Left cardiac atrium (tissue), 4 donors: ENCODE measurements at places on chromosomes 6 and 20. TPM values are rescaled to one million over a fixed set of nuclear protein-coding genes. Genes with fewer than 3 reads are reported as not detected.
A peak's percentile ranks its signal among the peaks of the same experiment; 100 is the strongest.

DNA sequence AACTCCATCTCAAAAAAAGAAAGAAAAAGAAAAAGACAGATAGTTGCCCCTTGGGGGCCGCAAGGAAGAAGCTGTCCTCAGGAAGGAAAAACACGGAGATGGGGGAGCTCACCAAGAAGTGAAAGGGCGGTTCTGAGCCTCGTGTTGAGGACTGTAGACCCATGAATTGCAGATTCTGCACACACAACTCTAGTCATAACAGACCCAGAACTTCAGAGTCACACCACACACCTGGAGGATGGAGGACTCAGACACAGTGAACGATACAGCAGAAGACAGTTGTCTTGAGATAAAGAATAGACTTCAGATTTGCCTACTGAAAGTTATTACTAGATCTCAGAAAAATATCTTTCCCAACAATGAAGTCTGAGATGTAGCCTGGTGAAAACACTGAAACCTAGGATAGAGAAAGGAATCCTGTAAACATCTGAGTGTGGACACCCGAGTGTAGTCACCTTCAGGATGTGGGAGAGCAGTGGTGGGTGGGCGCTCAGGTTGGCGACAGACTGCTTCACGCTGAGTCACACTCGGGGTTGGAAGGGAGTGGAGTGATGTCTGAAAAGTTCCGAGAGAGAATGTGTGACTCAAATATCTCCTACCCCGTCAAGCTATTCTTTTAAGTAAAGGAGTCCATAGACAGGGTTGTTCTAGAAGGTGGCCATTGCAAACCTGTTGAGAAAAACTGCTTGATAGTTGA, 88.1 kb downstream of the MAP3K4 start:
- DNase-seq: peak; percentile 33

DNA sequence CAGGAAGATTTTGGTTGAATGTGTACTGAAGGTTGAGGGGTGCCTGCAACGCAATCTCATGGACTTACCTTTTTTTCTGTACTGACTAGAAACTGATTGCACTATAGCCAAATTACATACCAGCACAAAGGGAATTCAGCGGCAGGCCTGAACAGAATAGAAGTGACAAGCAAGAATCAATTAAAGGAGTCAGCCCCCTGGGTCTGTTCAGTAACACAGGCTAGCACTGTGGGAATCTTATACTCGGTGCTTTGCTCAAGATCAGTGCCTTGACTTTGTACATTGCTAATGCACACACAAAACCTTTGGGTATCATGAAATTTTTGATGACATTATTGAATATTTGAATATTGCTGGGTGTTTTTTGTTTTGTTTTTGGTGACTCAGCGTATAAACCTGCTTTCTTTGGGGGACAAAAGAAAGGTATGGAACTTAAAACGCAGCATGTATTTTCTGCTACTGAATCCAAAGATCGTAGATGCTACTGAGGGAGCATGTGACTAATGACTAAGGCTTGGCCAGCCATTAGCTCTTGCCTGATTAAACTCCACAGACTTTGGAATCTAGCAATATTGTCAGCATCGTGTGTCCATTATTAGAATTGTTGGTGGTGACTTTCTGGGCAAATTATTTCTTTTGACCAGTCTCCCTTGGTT, 236.6 kb downstream of the ARID1B start:
- DNase-seq: no peak

GRCh38 chr6:43716099-43716498, 28.5 kb upstream of the MRPS18A start:
- peak; percentile 63 for DNase-seq

SNRPB gene
- total RNA-seq: 79.4 TPM

GRCh38 chr6:159513914-159514313, 179.1 kb downstream of the SOD2 start:
- no peak for DNase-seq

DNA sequence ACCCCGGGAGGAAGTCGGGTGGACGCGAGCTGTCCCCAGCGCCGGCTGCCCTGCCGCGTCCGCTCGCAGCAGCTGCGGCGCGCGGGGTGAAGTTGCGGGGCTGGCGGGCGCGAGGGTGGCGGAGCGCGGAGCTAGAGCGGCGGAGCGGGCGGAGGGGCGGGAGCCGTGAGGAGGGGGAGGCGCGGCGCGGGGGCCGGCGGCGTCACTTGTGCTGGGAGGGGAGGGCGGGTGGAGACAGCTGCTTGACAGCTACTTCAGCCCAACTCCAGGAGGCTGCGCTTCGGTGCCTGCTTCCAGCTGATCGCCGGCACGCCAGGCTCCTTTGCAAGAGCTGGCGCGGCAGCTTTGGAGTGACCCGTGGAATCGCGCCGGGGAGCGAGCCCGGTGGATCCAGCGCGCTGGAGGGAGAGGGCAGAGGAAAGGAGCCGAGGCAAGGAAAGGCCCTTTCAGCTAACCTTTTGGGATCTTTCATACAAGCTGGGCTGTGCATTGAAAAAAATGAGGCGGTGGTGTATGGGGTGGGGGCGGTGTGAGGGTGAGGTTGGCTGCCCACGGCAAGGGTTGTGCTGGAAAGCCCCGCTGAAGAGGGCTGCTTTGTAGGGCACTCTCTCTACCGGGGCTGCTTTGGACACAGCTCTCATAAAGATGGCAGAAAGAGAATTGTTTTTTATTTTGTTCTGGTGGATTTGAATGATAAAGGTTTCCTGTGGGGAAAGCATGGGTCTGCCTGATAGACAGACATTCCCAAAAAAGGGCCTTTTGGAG, 24.6 kb downstream of the RIPOR2 start:
- peak; percentile 73 for DNase-seq

GRCh38 chr6:111843347-111844147, 29.7 kb downstream of the FYN start:
- DNase-seq: peak; percentile 40

GRCh38 chr6:13604135-13604534, 11.0 kb upstream of the NOL7 start:
- no peak for DNase-seq

DNA sequence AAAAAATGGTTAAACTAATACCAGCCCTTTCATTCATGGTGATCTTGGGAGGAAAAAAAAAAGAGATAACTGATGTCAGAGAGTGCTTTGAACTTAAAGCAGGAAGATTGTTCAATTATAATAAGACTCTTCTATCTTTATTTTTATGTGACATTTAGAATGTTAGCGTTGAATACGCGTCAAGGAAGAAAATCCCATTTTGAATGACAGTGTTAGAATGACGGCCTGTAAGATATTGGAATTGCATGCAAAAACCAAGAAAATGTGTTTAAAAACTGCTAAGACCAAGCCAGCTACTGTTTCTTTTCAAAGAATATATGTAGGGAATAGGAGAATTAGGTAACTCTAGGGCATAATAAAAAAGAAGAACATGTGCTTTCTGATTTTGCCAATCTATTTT, 123.0 kb downstream of the CARMIL1 start:
- no peak for DNase-seq

- DNase-seq: peak; percentile 37
Observed at GRCh38 chr6:133553652-133554051, 312.5 kb downstream of the EYA4 start.

DNA sequence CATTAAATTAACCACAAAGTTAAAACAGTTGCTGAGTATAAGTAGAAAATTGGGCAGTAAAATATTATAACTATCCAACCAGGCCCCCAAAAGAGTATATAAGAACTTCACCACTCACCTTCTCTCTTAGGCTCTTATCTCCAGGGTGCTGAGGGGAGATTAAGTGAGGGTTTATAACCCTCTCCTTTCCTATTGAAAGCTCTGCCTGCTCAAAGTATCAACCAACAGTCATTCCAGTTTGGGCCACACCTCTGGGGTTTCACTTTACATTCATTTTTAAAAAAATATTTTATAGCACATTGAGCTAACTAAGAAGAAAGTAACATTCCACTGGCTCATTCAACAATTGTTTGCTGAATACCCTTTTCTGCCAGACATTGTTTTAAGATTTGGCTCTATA, 22.1 kb downstream of the GSTA4 start:
- DNase-seq: no peak

DNA sequence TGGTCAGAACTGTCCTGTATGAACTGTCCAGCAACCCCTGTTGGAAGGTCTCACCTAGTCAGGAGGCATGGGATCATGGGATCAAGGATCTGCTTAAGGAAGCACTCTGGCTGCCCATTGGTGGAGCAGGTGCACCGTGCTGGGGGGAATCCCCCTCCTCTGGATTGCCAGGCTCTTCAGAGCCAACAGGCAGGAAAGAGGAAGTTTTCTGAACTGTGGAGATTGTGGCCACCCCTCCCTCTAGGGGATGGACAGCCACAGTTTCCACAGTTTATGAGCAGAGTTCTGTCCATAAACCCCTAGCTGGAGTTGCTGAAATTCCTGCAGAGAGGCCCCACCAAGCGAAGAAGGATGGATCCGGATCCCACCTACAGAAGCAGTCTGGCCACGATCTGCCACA, 13.0 kb upstream of the HLA-DQB1 start:
- no peak for DNase-seq

- no peak for DNase-seq
Observed at GRCh38 chr6:29617782-29618554, 15.0 kb downstream of the GABBR1 start.

GRCh38 chr20:32560989-32561830, 23.9 kb downstream of the NOL4L start:
- no peak for DNase-seq

DNA sequence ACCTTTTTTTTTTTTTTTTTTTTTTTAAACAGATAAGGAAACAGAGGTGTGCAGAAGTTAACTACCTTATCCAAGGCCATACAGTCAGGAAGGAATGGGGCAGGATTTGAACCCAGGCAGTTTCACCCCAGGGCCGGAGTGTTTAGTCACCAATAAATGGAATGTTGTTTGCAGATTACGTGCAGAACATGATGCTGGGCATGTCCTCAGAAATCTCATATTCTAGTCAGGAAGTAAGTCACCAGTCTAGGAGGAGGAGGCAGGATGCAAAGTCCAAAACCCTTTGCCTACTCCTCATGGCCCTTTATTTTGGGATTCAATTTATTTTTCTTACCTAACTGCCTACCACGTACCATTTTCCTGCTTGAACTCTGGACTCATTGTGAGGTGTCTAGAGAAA, 57.1 kb upstream of the LRRC1 start:
- no peak for DNase-seq

CNPY3 gene
- total RNA-seq: 19.1 TPM

SLC26A8 gene
- total RNA-seq: not detected

GRCh38 chr20:3727401-3728021, 5.0 kb upstream of the HSPA12B start:
- DNase-seq: no peak

DNA sequence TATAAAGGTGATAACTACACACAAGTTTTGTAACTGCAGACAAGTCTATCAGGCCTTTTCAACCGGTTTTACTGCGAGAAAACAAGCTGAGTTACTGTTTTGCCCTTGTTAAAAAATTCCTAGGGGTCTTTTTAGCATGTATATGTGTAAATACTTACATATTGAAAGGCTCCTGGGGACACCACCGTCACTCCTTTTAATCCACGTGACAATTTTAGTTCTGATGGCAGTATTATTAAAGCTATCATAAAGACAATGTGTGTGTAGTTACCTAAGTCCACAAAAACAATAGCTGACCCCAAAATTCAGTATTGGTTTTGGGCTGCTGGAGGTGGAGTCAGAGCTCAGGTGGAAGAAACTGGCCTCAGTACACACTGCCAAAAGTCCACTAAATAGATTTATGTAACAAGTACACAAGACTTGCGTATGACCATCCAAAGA, 41.3 kb upstream of the HFE start:
- no peak for DNase-seq

- no peak for DNase-seq
Observed at GRCh38 chr20:38245753-38246152, 14.8 kb downstream of the KIAA1755 start.

- DNase-seq: no peak
Observed at GRCh38 chr6:9523462-9523861, 891.4 kb downstream of the TFAP2A start.

ZNF165 gene
- total RNA-seq: 0.44 TPM

SMLR1 gene
- not detected for total RNA-seq

SEMG1 gene
- not detected for total RNA-seq

CDSN gene
- not detected for total RNA-seq

GRCh38 chr6:154468760-154469159, 41.7 kb downstream of the CNKSR3 start:
- no peak for DNase-seq

- no peak for DNase-seq
Observed at GRCh38 chr6:160355001-160355400, 6.8 kb downstream of the SLC22A3 start.

THBS2 gene
- 22.7 TPM for total RNA-seq

CDH4 gene
- total RNA-seq: 0.08 TPM

GRCh38 chr6:25835442-25836283, 3.8 kb upstream of the SLC17A1 start:
- peak; percentile 72 for DNase-seq

- DNase-seq: no peak
Observed at GRCh38 chr6:105243487-105243886, 63.7 kb upstream of the POPDC3 start.

DNA sequence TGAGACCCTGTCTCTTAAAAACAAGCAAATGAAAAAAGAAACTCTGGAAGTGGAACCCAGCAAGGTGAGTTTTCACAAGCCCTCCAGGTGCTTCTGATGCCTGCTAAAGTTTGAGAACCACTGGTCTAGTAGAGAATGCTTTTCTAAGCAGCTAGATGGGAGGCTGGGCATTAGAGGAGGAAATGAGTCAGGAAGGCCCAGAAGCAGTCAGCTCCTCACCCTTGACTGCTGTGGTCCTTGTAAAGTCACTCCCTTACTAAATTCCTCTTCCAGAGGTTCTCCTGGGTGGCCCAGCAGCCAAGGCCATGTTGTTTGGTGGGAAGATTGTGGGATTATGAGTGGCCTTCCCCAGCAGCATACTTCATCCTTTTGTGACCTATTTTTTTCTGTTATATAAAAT, 52.0 kb upstream of the FYN start:
- DNase-seq: no peak

KCNG1 gene
- total RNA-seq: 0.65 TPM

- DNase-seq: peak; percentile 32
Observed at GRCh38 chr20:48463096-48463720, 364.6 kb downstream of the PREX1 start.

GRCh38 chr6:39088331-39088730, 26.7 kb downstream of the SAYSD1 start:
- peak; percentile 39 for DNase-seq

- DNase-seq: no peak
Observed at GRCh38 chr6:122124908-122125307, 274.5 kb upstream of the HSF2 start.

- DNase-seq: no peak
Observed at GRCh38 chr6:138239774-138240173, 21.5 kb upstream of the PBOV1 start.

DNA sequence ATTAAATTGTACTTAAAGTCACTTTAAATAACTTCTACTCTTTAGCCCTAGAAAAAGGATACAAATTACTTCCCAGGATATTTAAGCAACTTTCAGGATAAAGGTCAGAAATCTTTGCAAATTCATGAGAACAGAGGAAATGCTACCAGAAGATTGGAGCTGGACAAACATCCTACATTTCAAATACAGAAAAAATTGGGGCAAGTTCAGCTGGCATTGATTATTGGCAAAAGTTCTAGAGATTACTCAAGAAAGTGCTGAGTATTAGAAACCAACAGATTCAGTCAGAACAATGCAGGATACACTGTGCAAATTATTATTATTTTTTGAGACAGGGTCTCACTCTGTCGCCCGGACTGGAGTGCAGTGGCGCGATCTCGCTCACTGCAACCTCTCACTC, 6.0 kb downstream of the SLC22A23 start:
- no peak for DNase-seq

MDFI gene
- total RNA-seq: 9.2 TPM
